ENCODE measurements at places on chromosomes 13 and 19.

GRCh38 chr19:19531951-19532805, 3.5 kb downstream of the YJEFN3 start:
- peak; percentile 70 for DNase-seq

GRCh38 chr19:58364146-58364545, 1.6 kb upstream of the ZNF497 start:
- no peak for DNase-seq

- no peak for DNase-seq
Measured at GRCh38 chr19:7986321-7987113, 18.9 kb downstream of the ELAVL1 start.

DNA sequence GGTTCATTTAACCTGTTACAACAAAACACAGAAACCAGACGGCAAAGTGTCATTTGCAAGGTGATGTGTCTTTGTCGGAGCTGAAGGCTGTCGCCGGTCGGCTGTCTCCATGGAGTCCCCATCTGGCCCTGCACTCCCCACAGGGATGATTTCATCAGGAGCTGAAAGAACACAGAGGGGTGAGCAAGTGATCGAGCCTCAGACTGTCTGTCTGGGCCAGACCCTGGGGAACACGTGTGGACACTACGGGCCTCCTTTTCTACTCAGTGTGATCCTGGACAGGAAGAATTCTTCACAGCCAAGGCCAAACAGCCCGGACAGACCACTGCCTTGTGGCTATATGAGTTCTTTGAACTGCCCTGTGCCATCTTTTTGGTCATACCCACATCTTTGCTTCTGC, 85.1 kb downstream of the RNASEH2B start:
- DNase-seq = no peak

DNA sequence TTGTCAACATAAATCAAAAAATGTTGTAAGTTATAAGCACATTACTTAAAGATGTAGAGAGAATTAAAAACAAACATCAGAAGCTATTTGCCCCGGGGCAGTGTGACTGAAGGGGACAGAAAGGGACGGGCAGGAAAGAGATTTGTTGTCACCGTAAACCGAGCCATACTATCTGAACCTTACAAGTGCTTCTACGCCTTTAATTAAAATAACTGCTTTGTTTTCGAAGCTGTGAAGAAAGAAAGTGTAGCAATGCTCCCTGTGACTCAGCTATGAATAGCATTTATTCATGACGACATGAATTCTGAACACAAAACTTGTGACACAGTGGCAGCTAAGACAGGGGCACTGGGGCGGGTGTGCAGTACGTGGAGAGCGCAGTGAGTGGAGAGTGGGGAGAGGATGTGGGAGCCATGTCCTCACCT, 30.0 kb downstream of the ZNF787 start:
- DNase-seq = no peak

GRCh38 chr13:29999492-30000369, 149.3 kb upstream of the UBL3 start:
- DNase-seq = no peak

DNA sequence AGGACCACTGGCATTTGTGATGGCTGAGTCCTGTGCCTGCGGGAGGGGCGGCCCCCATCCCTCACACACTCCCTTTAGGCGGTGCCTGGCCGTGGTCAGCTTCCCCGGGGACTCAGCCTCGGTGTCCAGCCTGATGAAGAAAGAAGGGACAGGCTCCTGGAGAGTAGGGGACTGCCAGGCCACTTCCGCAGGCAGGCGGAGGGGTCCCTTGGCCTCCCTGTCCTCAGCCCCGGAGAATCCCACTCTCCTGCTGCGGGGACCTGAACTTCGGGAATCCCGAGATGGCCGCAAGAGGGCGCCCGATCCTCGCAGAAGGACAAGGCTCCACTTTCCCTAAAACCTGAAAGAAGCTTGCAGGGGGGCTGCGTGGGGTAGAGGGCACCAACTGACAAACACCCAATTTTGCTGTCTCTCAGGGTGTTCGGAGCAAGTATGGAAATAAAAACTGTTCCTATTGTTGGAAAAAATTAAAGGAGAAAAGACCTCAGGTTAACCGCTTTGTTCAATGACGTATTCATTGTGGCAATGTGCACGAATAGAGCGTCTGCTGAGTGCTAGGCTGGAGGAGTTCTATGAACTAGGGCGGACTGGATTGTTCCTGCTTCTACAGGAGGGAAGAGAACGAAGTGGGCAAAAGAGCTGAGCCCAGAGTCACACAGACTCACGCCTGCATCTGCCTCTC, 297.3 kb downstream of the ZNF536 start:
- DNase-seq = peak; percentile 24

DNA sequence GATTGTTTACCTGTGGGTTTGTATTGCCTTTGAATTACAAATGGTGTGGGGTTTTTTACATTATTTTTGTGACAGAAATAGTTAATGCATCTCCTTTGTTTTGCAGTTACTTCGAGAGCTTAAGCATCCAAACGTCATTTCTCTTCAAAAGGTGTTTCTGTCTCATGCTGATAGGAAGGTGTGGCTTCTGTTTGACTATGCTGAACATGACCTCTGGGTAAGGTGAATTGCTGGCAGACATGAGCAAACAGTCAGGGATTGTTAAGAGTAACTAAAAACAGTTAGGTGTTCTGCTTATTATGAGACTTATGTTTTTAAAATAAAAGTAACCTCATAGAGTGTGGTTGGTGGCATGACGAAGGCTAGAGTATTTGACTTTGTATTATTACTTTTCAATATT, 95.0 kb downstream of the CDK8 start:
- DNase-seq = no peak

DNA sequence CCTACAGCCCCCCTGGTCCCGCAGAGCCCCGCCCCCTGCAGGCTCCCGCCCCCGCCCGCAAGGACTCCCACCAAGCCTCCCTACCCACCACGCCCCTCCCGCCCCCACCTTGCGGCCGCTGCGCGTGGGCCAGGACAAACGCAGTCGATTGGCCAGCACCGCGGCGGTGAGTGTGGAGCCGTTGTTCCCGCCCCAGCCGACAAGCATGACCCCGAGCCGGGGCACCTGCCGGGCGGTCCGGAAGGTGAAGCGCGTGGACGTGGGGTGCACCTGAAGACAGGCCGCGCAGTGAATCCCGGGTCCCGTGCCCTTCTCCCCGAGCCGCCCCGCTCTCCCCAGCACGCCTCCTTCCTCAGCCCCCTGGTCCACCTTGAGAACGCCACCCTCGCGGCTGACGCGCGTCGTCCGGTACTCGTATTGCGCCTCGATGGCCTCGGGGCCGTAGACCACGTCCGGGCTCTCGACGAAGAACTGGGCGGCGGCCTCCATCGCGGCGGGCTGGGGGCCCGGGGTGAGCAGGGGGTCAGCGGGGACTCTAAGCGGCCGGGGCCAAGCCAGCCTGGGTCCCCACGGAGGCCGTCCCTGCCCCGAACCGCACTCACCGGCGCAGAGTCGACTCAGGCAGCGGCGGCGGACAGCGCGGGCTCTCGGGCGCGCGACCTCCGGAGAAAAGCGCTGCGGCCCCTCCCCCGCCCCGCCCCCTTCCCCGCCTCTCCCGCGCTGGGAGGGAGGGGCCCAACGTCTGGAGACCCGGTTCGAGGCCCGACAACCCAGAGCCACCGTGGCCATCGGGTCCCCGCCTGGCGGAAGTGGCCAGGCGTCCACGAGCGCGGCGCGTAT, at the start of gene ISYNA1:
Gene ISYNA1 (minus strand): TSS at position 643 of the 840 bp plus-strand sequence. CDS start 154 bp downstream, at position 489.
- DNase-seq = no peak

DNA sequence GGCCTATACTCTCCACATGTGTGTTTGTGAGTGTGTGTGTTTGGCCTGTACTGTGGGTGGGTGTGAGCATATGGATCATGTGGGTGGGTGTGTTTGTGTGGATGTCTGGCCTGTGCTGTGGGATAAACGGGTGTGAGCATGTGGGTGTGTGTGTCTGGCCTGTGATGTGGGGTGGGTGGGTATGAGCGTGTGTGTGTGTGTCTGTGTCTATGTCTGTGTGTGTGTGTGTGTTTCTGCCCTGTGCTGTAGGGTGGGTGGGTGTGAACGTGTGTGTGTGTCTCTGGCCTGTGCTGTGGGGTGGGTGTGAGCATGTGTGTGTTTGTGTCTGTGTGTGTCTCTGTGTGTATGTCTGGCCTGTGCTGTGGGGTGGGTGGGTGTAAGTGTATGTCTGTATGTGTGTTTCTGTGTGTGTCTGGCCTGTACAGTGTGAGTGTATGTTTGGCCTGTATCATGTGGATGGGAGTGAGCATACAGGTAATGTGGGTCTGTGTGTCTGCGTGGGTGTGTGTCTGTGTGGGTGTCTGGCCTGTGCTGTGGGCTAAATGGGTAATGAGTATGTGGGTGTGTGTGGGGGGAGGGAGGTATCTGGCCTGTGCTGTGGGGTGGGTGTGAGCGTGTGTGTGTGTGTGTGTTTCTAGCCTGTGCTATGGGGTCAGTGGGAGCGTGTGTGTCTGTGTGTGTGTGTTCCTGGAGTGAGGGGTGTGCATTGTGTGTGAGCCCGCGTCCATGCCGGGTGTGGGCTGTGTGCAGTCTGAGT, 20.8 kb upstream of the KCTD15 start:
- DNase-seq = no peak

DNA sequence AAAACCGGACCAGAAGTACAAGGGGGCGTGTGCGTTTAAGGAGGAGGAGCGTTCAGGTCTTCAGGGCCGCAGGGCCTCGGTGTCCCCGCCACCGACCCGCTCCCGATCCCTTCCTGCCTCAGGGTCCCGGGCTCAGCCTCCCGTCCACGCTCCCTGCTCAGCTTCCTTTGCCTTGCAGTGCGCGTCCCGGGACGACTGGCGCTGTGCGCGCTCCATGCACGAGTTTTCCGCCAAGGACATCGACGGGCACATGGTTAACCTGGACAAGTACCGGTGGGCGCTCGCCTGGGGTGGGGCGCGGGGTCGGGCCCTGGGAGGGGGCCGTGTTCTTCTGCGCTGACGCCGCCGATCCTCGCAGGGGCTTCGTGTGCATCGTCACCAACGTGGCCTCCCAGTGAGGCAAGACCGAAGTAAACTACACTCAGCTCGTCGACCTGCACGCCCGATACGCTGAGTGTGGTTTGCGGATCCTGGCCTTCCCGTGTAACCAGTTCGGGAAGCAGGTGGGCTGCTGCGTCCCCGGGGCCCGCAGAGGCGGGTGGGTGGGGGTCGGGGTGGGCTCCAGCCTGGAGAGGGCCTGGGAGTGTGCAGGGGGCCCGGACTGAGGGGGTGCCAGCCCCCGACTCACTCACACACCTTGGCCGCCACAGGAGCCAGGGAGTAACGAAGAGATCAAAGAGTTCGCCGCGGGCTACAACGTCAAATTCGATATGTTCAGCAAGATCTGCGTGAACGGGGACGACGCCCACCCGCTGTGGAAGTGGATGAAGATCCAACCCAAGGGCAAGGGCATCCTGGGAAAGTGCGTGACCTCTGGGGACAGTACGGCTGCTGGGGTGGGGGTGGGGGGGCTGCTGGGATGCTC, 1.4 kb downstream of the GPX4 start:
- no peak for DNase-seq

GRCh38 chr19:41928754-41929535, 696 bp upstream of the ERFL start:
- DNase-seq = no peak

GRCh38 chr13:32098272-32098671, 66.7 kb downstream of the FRY start:
- no peak for DNase-seq

DNA sequence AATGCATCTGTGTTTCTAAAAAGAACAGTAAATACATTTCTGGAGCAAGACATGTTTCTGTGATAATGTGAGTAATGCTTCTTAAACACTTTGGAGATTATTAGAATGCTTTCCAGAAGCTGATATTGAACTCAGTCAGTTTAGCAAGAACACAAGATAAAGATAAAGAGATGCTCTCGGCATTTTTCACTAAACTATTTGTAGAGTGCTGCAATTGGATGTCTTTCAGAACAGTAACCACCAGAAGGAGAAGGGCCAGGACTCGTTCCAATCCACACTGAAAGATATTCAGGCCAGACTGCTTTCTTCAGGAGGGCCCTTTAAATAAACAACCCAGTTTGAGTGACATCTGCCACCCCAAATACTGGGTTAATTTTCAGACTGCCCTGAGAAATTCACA, 456.0 kb downstream of the TBC1D4 start:
- no peak for DNase-seq

DNA sequence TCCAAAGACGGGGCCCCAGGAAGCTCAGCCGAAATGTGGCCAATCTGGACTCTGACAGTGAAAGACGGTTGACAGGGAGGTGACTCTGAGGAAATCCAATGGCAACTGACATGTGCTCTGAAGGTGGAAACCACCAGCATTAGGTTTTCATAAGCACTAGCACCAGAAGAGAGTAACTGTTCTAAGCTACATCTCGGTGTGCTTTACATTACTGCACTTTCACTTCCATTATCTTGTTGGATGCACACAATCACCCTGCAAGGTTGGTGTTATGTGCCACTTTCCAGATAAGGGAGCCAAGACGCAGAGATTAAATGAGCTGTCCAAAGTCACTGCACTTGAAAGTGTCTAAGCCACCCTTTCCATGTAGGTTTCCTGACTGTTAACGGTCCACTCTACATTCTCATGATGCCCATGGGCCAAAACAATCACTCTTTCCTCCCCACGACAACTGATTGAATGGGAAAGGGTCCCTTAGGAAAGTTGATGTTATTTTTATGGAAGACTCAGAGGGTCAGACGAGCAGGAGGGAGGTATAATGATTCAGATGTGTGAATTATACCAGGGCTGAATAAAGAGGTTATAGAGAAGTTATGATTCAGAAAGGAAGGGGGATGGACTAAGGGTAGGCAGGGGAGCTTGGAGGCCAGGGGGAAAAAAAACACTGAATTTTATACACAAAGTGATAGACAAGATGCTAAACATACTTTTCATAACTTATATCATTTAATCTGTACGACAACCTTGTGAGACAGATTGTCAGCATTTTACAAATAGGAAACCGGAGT, 52.8 kb downstream of the RUBCNL start:
- no peak for DNase-seq
